ENCODE measurements at places on chromosomes 5 and 9.

DNA sequence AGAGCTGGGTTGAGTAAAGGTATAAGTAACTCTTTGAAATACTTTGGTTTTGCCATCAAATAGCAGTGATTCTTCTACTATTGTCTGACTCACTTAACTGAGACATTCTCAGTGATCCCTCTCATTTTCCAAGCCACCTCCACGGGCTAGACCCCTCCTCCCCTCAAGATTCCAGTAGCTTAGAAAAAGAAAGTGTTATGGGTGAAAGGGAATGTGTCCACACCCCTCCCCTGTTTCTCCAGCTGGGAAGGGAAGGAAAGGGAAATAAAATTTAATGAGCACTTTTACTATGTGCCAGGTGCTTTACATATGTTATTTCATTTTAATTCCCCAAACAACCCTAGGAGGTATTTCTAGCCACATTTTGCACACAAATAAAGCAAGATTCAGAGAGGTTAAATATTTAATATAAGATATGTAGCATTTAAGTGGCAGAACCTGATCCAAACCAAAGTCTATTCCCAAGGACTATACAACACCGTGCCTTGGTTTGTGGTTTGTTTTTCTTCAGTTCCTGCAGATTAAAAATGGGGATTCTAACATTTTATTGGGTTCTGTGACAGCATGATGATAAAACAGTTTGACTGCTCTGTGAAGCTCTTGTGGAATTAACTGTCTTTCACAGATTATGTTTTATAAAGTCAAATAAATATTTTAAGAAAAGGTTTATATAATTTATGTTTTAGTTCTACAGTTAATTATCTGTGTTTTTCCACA is 135.9 kb downstream of the ZSWIM6 start:
- no peak for DNase-seq

- DNase-seq = no peak
Observed at GRCh38 chr5:149273237-149273636, 1.6 kb downstream of the AFAP1L1 start.

- no peak for DNase-seq
Observed at GRCh38 chr5:136667789-136668188, 302.4 kb upstream of the TRPC7 start.

- no peak for DNase-seq
Observed at GRCh38 chr9:27460226-27461023, 63.7 kb upstream of the IFNK start.

DNA sequence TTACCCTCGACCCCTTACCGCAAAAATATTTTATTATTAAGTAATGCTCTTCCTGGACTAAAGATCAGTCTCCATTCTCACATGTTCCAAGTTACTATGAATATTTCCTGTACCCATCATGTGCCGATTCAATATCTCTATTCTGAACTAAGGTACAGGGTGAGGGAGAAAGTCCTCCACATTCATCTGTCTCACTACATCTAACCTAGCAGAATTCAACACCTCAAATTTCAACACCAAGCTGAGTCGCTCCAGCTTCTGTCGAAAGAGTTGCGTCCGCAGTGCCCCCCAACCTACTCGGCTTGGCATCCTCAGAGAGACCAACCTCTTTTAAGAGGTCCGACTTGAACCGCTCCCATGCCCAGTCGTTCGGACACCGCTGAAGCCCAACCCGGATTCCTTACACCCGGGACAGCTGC is 1.0 kb downstream of the CERT1 start:
- DNase-seq = no peak

GRCh38 chr5:171454549-171454948 is 35.1 kb downstream of the FGF18 start:
- no peak for DNase-seq

DNA sequence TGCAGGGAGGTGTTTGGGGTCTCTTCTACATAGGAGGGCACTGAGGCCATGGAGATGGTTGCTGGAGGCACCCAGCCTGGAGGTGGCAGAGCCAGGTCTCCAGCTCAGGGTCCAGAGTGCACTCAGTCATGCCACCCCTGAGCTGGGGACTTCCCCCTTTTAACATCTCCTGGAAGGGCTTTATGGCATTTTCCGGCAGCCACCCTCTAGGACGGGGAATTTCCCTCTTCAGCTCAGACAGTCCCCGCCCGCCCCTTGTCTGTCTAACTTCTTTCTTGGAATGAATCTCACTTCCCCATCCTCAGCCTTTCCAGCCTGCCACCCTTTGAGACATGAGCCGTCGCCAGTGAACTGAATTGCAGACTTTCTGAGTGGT is 49.9 kb downstream of the COL15A1 start:
- DNase-seq = peak; percentile 18

- DNase-seq = no peak
Observed at GRCh38 chr9:115135821-115136778, 18.1 kb upstream of the TNC start.

GRCh38 chr9:18865542-18865941 is 167.5 kb downstream of the SAXO1 start:
- no peak for DNase-seq

DNA sequence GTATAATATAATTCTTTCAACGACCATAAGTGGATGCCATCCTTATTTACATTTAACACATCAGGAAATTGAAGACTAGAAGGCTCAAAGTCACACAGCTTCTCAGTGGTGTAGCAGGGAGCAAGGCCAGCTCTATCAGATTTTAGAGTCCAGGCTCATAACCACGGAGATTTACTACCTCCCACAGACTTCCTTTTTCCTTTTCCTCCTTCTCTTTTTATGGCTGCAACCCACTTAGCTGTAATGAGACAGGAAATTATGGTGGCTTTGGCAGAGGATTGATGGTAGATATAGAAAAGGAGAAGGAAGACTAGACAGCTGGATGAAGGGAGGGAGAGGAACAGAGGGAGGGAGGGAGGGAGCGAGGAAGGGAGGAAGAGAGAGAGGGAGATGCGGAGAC is 47.4 kb downstream of the SPEF2 start:
- no peak for DNase-seq

GRCh38 chr5:176716320-176716719 is 69.0 kb downstream of the TSPAN17 start:
- DNase-seq = no peak

- DNase-seq = no peak
Observed at GRCh38 chr5:179454356-179454755, 96.0 kb upstream of the RUFY1 start.

GRCh38 chr9:114606068-114606467 is 5.0 kb upstream of the TMEM268 start:
- no peak for DNase-seq

GRCh38 chr5:14078716-14079115 is 64.4 kb upstream of the TRIO start:
- no peak for DNase-seq

- DNase-seq = no peak
Observed at GRCh38 chr5:159820692-159821091, 95.6 kb upstream of the ADRA1B start.

GRCh38 chr9:93116072-93116961 is 17.7 kb downstream of the NINJ1 start:
- no peak for DNase-seq

DNA sequence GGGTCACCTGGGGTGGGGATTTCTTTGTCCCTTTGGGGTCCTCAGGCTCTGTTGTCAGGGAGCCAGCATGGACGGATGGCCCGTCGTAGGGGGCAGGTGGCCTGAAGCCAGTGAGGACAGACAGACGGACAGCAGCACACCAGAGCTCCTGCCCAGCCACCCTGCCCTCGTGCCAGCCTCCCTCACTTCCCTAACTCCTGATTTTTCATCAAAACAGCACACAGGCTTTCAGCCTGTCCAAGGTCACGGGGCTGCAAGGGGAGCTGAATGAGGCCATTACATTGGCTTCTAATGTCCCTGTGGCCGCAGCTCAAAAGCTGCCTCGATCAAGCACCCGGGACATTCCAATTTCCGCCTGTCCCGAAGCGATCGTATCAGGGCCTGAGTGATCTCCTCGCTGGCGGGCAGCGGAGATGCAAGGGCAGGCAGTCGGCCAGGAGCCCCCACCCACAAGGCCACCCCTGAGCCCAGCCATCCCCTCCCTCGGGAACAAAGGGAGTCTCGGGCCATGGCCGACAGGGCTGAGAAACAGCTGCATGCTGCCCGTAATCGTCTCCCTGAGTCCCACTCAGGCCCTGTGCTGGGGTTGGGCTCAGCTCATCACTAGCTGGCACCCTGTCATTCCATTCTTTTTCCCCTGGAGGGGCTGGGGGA is 50.5 kb upstream of the RNU6ATAC start:
- DNase-seq = no peak

DNA sequence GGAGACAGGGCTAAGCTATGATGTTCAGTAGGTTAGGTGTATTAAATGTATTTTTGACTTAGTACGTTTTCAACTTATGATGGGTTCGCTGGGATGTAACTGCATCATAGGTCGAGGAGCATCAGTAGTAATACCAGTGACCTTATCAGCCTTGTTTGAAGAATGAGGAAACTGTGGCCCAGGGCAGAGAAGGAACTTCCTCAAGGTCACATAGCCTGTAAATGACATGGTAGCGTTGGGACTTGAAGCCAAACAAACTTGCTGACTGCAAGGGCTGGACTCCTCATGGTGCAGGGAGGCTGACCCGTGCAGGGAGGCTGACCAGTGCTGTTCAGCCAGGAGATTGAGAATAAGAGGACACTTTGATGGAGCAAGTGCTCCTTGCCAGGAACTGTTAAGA is 21.3 kb upstream of the PTPN3 start:
- DNase-seq = no peak

GRCh38 chr5:172187118-172188032 is 649 bp downstream of the STK10 start:
- DNase-seq = peak; percentile 56

- DNase-seq = no peak
Observed at GRCh38 chr9:33229359-33230114, 10.4 kb upstream of the SPINK4 start.

GRCh38 chr9:119370816-119371215 is 1.6 kb upstream of the BRINP1 start:
- DNase-seq = peak; percentile 21

- no peak for DNase-seq
Observed at GRCh38 chr9:76585487-76586389, 126.8 kb downstream of the GCNT1 start.

DNA sequence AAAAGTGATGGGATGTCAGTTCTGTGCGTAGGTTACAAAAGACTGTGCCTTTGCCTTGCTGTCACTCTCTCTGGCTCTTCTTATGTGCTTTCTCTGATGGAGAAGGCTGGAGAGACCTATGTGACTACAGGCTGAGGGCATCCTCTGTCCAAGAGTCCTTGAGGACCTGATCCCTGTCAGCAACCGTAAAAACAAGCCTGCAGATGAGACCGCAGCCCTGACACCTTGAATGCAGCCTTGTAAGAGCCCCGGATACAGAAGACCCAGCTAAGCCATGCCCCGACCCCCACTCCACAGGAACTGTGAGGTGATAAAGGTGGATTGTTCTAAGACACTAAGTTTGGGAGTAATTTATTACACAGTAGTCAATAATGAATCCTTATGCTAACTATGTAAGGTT is 32.6 kb upstream of the FRRS1L start:
- no peak for DNase-seq

DNA sequence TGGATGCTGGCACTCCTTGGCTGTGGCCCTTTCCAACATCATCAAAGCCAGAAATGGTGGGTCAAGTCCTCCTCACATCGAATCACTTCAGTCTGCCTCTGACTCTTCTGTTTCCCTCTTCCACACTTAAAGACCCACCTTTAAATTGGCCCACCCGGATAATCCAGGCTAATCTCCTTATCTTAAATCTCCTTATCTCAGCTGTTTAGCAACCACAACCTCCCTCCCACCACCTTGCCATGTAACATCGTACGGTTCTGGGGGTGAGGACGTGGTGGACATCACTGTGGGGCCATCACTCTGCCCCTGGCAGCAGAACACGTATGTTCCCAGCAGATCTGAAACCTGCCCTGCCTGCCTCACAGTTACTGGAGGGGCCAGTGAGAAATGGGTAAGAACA is 11.5 kb downstream of the IGFBPL1 start:
- DNase-seq = no peak

GRCh38 chr5:84374568-84374967 is 10.1 kb downstream of the EDIL3 start:
- DNase-seq = no peak

DNA sequence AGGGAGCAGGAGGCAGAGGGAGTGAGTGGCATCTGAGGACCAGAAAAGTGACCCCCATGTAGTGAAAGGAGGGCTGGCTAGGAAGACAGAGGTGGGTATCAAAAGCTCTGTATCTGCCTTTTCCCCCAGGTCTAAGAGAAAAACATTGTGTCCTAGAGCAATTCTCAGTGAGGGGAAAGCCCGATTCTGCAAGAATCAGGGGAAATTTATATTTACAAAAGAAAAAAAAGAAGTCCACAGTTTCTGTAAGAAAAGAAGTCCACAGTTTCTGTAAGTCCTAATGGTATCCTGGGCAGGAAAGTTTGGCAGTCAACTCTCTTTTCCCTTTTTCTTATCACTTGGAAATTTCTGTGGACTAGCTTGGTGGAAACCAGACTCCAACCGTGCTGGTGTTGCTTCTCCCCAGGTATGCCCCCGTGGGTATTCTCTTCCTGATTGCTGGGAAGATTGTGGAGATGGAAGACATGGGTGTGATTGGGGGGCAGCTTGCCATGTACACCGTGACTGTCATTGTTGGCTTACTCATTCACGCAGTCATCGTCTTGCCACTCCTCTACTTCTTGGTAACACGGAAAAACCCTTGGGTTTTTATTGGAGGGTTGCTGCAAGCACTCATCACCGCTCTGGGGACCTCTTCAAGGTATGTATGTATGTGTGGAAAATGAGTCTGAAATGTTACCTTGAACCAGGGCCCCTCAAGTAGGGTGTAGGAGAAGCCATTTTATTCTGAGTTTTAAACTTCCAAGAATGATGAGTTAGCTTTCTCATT is 73.0 kb downstream of the SLC1A3 start:
- DNase-seq = no peak

GRCh38 chr5:17819783-17820182 is 185.5 kb downstream of the TAF11L14 start:
- no peak for DNase-seq

- peak; percentile 3 for DNase-seq
Observed at GRCh38 chr5:154141745-154142221, 48.8 kb upstream of the GALNT10 start.

- no peak for DNase-seq
Observed at GRCh38 chr5:37436146-37436934, 57.2 kb downstream of the WDR70 start.

DNA sequence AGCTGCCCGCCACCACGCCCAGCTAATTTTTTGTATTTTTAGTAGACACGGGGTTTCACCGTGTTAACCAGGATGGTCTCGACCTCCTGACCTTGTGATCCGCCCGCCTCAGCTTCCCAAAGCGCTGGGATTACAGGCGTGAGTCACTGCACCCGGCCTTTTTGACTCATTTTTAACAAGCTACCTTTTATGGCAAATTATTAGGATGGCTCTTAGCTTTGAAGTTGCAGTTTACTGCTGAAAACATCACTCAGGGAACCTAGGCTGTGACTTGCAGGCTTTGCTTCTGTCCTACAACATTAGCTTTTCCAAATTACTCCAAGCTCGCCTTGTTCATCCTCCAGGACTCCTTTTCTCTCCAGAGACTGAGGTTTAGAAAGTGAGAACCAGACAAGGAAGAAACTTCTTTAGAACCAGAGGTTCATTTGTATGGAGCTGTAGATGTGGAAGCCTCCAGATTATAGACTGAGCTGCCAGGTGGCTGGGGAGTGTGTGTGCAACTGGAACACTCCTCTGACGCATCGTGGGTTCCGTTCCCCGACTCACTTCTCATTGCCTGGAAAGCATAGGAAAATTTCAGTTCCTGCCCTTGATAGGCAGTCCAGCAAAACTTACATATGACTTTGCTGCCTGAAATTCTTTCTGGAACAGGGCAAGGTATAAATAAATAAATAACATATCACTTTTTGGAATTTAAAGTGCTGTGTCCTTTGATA is 23.8 kb upstream of the SPTAN1 start:
- no peak for DNase-seq

All from substantia nigra (tissue), 51 donors.